ENCODE measurements at places on chromosomes 2 and 18.

DNA sequence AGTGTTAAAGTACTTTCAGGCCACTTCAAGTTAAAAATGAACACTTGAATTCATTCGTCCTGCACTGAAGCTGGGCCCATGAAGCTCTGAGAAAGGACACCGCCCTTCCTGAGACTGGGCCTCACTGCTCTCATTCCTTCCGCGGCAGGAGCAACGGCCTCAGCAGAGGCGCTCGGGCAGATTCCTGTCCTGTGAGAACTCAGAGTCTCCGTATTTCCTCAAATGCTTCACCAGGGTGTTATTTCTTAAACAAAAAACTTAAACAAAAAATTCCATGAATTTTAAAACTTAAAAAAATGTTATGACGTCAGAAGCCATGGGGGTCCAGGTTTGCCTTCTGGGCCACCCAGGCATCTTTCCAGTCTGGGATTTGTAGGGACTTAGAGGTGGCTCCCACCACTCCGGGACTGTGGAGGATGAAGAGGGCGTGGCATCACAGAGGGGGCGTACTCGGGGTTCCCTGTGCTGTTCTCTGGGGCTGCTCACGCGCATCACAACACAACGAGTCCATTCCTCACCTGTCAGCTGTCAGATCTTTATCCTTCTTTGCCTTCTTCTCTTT, 115.9 kb upstream of the ASB18 start:
- DNase-seq, result no peak

DNA sequence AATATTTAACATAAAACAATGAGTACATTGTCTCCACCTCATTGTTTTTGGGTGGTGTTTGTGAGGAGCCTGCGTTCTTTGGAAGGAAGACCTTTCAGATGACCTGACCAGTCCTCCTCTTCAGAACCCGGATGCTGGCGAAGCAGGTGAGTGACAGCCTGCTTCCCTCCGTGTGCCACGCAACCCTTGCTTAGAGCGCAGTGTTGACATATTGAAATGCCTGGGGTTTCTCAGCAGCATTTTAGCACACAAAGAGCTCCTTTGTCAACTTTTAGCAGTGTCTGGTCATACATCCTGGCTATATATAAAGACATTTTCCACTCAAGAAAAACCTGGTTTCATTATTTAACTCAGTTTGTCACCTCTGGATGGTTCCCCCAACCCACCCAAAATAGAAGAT, 335.7 kb upstream of the POU3F3 start:
- DNase-seq, result no peak

- no peak for DNase-seq
Observed at GRCh38 chr18:23664674-23665073, 2.0 kb upstream of the ANKRD29 start.

GRCh38 chr2:108184419-108184818, 55.3 kb upstream of the SULT1C3 start:
- no peak for DNase-seq

- peak; percentile 46 for DNase-seq
Observed at GRCh38 chr2:69762513-69763494, 20.9 kb downstream of the ANXA4 start.

DNA sequence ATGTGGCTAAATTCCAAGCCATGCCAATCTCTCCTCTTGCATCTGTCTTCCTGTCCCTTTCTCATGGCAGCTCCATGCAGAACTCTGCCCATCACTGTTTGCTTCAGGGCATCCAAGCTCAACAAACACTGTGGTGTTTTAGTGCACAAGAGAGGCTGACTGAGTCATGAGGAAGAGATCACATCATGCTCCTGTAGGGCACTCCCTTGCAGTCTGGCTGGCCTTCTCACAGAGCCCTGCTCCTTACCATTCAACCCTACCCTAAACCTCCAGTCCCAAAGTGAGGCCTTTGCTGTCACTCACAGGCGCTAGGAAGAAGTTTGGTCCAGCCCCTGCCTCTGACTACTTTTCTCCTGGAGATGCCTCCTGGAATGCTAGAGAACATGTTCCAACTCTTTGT, 194.0 kb downstream of the LRATD1 start:
- no peak for DNase-seq

- DNase-seq, result peak; percentile 70
Observed at GRCh38 chr2:30026091-30027055, 105.0 kb upstream of the ALK start.

GRCh38 chr18:44715245-44715644, 34.6 kb downstream of the SETBP1 start:
- DNase-seq, result peak; percentile 95

GRCh38 chr2:76316691-76317090, 606.0 kb upstream of the GCFC2 start:
- DNase-seq, result no peak

Measured in foreskin fibroblast (primary cell).